ENCODE measurements at places on chromosomes 4 and X. TPM values are rescaled to one million over a fixed set of nuclear protein-coding genes. Genes with fewer than 3 reads are reported as not detected.

Gene FGG
- 0.94 TPM for total RNA-seq

Gene F11
- not detected for total RNA-seq

Gene RIBC1
- total RNA-seq, result 1.2 TPM

Gene INTU
- total RNA-seq, result 2.4 TPM

Gene LAP3
- 130 TPM for total RNA-seq

Gene DCLK2
- total RNA-seq, result 1.1 TPM

Gene COQ2
- 7.3 TPM for total RNA-seq

Gene SFRP2
- total RNA-seq, result 1.7 TPM

Gene DOK7
- 0.33 TPM for total RNA-seq

Gene PHOX2B
- not detected for total RNA-seq

Gene EGFL6
- 2.4 TPM for total RNA-seq

Gene PARM1
- 27.2 TPM for total RNA-seq

Gene LGI2
- 2.5 TPM for total RNA-seq

Gene ZCCHC18
- total RNA-seq, result 0.94 TPM

Gene CDS1
- 2.0 TPM for total RNA-seq

Gene PLK4
- total RNA-seq, result 33.2 TPM

Gene PSAPL1
- total RNA-seq, result 0.09 TPM

Gene S100P
- total RNA-seq, result 9.7 TPM

Gene SULT1B1
- total RNA-seq, result 0.90 TPM

Gene CXCL10
- total RNA-seq, result 50.4 TPM

Gene PDE6B
- 22.5 TPM for total RNA-seq

Gene ADGRL3
- total RNA-seq, result 2.0 TPM

Gene CDKL2
- 0.14 TPM for total RNA-seq

Gene TLR2
- total RNA-seq, result 6.7 TPM

Gene ATP1B4
- total RNA-seq, result 0.05 TPM

Gene RNF175
- total RNA-seq, result 0.19 TPM

Gene GAB3
- total RNA-seq, result 7.6 TPM

Gene GAK
- total RNA-seq, result 47.5 TPM

Gene NPY2R
- 0.05 TPM for total RNA-seq

Gene MSX1
- 0.57 TPM for total RNA-seq

Gene LDB2
- total RNA-seq, result 10.1 TPM

Gene EGF
- 0.19 TPM for total RNA-seq

Gene CSAG3
- 0.52 TPM for total RNA-seq

Gene SOWAHB
- total RNA-seq, result 0.24 TPM

Gene GYPA
- 8.2 TPM for total RNA-seq
